Mesendoderm (in vitro differentiated cells): ENCODE measurements at places on chromosomes 7 and 10.
A peak's percentile ranks its signal among the peaks of the same experiment; 100 is the strongest.

DNA sequence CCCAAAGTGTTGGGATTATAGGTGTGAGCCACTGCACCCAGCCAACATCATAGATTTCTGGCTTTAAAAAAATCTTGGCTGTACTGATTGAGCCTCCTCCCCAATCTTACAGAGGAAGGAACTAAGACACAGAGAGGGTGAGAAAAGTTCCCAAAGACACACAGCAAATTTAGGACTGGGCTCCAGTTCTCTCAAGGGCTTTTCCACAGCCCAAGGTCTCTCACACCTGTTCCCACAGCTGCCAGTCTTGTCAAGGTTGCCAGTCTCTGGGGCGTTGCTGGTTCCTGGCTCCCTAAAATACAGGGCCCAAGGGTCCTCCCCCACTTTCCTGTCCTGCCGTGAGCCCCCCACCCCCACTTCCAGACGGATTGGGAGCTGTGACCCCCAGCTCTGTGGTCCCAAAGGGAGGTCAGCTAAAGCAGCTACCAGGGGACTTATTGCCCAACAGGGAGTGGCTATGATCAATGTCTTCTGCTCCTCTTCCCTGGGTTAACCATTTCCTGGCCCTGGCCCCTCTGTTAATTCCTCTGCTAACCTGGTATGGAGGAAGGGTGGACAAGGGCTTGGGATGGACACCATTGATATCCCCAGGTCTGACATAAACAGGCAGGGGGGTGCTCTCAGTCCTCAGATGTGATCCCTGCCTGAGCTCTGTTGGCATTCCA lies 3.1 kb upstream of the ZAN start:
- no peak for DNase-seq

- DNase-seq = no peak
These were observed 23.4 kb downstream of the MGAM2 start for GRCh38 chr7:142134909-142135308.

DNA sequence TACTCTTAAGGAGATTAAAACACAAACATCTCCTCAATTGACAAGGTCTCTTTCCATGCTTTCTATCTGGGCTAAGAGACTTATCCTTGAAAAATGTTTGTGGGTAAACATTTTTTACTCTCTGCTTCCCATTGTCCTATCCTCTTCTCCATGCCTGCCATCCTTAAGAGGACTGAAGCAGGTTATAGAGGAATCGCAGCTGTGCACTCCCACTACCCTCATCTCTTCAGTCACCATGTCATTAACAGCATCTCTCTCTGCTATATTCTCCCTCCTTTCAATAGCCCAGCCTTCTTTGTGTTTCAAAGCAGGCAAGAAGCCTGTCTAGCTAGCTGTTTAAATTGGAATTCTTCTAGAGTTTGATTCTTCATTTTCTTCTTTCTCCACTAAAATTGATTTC lies 22.6 kb downstream of the COL1A2 start:
- no peak for DNase-seq

DNA sequence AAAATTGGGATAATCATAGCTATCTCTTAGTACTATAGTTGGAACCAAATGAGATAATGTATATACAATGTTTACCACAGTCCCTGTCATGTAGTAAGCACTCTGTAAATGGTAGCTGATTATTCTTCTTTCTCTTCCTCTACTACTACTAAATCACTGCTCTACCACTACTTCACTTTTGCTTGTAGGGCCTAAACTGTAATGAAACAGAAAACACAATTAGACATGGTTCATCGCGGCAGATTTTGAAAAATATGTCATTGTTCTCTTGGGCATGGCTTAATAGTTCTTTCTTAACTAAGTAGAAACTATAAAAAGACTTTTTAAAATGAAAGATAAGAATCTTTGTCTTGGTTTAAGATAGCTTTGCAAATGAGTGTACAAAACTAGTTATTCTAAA lies 34.9 kb downstream of the R3HCC1L start:
- no peak for DNase-seq

DNA sequence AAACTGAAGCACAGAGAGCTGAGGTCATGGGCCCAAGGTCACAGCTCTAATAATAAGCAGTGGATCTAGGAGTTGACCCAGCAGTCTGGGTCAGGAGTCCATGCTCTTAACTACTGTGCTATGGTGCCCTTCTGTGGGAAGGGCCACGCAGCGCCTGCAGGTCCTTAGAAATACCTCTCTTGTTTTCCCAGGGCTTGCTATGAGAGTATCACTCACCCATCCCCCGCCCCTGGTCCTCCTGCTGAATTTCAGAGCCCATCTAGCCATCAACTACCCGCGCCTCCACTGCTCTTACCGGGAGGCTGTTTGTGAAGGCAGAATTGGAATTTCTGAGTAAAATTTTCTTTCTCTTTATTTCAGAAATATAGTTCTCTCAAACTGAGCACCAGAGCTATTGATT lies 27.3 kb upstream of the CRHR2 start:
- peak; percentile 62 for DNase-seq

- no peak for DNase-seq
These were observed 137.7 kb downstream of the CHN2 start for GRCh38 chr7:29332042-29332811.

DNA sequence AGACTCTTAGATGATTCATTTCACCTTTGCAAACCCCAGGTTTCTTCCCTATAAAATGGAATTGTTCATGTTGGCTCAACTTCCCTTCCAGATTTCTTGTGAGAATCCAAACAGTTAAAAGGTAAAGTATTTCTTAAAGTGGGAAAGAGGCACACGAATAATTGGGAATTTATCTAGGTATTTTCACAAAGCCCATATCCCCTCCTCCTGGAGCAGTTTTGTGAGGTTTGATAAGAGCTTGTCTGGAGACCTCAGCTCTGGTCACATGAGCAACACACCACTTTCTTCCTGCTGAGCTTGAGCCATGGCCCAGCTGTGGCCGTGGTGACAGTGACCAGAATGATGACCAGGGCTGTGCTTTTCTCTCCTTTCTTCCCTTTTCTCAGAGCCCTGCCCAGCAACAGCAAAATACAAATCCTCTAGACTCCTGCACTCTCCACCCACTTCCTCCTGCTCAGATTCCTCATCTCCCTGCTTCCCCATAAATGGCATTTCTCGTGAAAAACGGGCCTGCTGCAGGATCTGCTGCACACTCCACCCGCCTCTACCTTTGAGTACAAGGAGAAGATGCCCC lies 87.7 kb downstream of the PIK3CG start:
- DNase-seq = peak; percentile 24
